ENCODE measurements at places on chromosomes 5 and 9.
A peak's percentile ranks its signal among the peaks of the same experiment; 100 is the strongest.

DNA sequence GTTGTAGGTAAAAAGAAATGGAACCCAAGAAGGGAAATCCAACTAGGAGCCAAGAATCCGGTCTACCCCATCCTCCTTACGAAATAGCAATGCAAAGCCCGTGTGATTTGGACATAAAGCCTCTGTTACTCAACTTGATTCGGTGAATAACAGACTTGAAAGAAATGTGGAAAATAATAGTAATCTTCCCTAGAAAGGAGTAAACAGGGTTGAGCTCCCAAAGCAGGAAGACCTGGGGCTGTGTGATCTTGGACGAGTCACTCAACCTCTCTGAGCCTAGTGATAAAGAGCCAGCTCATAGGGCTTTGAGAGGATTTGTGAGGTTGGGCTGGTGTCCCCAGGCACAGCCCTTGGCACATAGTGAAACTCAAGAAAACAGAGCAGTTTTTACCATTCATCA lies 42.7 kb upstream of the IL17B start:
- DNase-seq = no peak

DNA sequence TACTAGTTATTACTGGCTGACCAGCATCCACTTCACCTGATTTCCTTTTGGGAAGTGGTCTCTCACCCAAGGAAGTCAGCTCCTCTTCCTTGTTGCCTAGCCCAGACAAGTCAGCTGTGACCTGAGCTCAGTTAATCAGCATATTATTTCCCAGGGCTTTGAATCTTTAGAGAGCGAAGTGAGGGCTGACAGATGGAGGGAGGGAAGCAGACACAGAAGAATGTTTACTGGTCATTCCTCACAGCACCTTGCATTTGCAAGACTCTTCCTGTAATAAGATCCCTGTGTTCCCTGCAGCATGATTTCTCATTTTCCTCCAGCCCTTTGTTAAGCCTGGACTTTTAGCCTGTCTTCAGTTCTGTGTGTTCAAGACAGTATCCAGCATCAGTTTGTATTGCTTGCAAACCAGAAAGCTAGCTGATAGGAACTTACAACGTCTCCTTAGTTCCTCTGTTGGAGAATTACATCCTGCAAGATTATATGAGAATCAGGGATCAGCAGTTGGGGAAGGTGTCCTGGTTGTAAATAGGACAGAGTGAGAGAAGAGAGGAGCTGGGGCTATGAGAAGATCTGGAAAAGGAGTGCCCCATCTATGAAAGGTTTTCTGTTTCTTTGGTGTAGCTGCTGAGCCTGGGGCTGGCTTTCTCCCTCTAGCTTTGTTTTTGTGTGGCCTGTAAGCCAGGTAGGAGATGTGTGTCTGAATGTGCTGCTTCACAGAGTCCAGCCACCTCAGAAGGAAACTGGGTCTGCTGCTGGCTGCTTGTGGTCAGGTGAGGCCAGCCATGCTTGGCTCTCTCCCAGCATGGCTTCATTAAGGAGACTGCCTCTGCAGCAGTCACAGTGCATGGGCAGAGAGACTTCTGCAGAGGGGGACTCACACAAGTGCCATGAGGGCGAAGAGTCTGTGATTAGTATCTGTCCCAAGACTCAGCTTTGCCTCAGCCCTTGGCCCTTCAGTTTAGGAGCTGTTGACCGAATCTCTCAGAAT lies 50.3 kb downstream of the MAN2A1 start:
- no peak for DNase-seq

DNA sequence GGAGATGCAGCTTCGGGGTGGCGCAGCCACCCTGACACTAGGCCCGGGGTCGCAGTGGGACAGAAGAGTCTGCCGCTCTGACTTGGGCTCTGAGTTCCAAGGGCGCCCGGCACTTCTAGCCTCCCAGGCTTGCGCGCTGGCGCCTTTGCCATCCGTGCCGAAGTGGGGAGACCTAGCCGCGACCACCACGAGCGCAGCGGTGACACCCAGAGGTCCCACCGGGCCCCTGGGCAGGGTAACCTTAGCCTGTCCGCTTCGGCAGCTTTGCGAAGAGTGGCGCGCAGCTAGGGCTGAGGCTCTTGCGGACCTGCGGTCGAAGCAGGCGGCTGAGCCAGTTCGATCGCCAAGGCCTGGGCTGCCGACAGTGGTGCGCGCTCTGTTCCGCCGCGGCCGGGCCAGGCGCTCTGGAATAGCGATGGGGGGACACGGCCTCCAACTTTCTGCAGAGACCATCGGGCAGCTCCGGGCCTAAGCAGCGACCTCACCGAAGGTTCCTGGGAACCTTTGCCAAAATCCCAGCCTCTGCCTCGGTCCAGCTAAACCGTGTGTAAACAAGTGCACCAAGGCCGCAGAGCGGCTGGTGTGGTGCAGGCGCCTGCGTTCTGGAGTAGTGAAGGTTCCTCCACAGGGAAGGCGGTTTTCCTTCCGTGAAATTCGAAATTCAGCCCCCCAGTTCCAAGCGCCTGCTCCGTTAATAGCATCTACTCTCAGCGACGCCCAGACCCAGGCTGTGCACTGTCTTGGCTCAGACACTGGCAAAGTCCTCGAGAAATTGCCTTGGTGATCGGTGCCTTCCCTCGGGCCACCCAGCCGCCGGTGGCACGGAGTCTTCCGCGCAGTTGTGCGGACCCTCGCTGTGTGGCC lies 7.4 kb downstream of the TLX3 start:
- no peak for DNase-seq

DNA sequence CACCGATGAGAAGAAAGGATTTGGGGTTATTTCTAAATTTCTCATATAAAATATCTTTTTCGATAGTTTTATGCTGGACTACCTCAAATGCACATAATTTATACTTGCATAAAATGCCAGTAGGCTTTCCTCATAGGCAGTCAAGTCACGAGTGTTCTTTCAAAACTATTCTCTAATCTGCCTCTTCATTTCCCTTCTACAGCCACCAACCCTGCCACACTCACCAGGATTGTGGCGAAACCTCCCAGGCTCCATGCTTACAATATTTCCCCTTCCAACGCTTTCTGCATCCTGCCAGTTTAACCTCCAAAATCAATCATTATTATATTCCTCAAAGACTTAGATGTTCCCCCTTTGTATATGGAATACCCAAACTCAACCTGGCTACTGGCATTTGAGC lies 65.4 kb downstream of the FRMD3 start:
- DNase-seq = no peak

- no peak for DNase-seq
Measured at GRCh38 chr5:31401691-31402090, 130.2 kb downstream of the DROSHA start.

DNA sequence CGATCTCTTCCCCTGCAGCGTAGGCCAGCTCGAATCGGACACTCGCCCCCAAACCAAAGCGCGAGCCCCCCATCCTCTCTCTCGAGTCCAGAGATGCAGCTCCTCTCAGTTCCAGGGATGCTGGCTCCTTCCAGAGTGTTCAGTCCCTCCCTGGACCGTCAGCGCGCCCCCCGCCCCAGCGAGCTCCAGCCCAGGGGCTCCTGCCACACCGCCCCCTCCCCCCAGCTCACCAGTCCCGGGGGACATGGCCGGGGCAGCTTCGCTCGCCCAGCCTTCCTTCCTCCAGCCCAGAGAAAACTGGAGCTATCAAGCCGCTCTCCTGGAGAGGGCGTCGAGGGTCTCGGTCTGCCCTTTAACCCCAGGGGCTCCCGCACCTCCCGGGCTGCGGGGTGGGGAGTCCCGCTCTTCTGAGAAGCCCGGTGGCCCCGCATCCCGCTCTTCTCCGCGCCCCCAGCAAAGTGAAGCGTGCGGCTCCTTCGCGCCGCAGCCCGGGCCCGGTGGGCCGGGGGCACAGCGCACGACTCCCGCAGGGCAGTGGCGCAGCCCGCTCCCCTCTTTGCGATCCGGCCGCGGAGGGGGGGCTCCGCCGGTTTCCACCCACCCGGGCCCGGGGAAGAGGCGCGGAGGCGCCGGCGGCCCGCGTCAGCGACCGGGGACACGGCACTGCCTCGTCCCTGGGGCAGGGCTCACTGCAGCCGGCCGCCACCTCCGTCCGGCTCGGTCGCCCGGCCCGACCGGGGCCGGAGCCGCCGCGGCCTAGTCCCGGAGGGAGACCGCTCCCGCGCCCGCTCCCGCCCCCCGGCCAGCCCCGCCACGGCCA lies 587 bp downstream of the MIER3 start:
- peak; percentile 24 for DNase-seq

- no peak for DNase-seq
Measured at GRCh38 chr5:127076315-127077129, 3.2 kb upstream of the C5orf63 start.

DNA sequence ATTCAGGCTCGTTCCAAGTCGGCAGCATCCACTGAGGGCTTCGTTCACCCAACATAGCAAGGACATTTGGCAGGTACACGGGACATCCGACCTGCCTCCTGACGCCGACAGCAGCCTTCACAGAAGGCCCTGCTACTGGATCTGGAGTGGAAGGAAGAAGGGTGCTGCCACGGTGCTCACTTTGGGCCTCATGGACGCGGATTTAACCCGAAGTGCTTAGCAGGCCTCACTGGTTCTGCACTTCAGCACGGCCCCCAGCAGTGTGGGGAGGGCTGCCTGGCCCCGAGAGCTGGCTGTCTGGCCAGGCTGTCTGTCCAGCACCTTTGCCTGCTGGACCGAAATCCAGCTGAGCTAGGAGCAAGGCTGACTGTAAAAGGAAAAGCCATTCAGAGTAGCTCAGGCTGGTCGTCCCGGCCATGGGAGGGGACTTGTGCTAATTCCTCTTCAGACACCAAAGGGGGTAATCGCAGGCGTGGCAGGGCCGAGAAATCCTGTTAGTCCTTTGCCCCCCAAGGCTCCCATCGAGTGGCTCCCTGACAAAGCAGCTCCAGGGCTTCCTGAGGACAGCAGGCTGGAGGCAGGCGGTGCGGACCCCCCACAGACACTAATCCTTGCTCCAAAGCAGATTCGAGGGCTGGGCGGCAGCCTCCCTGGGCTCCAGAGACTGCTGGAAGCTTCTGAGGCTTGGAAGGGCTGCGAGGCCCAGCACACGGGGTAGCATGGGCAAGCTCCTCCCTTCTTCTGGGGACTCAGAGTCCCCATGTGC lies 11.1 kb upstream of the RXRA start:
- DNase-seq = no peak

GRCh38 chr5:74643111-74643562 lies 2.6 kb upstream of the ENC1 start:
- DNase-seq = no peak

DNA sequence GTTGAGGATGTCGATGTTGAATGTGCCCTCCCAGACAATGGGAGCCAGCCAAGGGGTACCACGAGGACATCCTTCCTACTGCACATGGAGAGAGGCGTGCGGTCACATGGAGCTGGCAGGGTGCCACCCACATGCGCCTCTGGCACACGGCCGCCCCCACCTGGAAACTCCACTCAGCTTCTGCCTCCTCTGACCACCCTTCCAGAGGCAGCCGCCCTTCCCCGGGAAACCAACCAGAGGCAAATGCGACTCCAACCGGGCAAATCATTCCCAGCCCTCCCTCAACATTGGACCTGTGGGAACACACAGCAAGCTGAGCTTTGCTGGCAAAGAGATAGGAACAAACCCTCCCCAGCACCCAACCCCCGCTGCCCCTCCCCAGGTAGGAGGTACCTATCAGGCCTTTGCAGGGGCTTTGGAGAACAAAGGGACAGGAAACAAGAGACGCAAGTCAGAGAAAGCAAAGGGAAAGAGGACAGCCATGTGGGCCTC lies 17.5 kb downstream of the ABO start:
- no peak for DNase-seq

DNA sequence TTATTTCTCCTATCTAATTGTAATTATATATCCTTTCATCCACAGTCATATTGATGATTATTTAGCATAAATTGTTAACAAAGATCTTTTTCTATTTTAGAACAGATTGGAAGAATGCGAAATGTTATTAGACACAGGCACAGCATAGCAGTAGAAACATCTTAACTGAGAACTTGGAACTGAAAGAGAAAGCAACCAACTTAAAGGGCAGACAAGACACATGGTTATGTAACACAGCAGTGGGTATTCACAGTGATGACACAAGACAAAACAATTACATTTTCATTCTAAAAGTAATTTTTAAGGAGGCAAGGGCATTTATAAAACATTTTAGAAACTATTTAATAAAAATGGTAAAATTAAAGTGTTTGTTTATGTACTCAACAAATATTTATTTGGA lies 57.7 kb upstream of the MEF2C start:
- no peak for DNase-seq

DNA sequence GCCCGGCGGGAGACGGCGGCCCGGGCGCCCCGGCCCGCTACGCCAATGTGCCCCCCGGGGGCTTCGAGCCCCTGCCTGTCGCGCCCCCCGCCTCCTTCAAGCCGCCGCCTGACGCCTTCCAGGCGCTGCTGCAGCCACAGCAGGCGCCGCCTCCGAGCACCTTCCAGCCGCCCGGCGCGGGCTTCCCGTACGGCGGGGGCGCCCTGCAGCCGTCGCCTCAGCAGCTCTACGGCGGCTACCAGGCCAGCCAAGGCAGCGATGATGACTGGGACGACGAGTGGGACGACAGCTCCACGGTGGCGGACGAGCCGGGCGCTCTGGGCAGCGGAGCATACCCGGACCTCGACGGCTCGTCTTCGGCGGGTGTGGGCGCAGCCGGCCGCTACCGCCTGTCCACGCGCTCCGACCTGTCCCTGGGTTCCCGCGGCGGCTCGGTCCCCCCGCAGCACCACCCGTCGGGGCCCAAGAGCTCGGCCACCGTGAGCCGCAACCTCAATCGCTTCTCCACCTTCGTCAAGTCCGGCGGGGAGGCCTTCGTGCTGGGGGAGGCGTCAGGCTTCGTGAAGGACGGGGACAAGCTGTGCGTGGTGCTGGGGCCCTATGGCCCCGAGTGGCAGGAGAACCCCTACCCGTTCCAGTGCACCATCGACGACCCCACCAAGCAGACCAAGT lies 723 bp downstream of the SNX18 start:
- peak; percentile 64 for DNase-seq

- DNase-seq = no peak
Measured at GRCh38 chr5:91024206-91024605, 358.9 kb downstream of the ARRDC3 start.

DNA sequence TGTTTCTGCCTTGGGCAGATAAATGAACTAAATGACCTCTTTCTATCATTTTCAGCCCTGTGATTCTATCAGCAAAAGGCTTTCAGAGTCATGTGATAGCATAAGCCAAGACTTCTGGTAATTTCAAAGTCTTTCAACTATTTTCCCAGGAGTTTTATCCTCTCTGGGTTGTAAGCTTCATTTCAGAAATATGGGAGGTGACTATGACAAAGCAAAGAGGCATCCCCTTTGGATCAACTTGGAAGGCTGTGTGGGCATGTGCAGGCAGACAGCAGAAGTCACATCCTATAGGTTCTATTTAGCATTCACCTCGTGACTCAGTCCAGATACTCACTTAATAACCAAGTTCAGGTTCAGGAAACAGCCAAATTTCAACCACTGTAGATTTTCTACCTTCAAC lies 149.0 kb upstream of the FST start:
- DNase-seq = no peak

DNA sequence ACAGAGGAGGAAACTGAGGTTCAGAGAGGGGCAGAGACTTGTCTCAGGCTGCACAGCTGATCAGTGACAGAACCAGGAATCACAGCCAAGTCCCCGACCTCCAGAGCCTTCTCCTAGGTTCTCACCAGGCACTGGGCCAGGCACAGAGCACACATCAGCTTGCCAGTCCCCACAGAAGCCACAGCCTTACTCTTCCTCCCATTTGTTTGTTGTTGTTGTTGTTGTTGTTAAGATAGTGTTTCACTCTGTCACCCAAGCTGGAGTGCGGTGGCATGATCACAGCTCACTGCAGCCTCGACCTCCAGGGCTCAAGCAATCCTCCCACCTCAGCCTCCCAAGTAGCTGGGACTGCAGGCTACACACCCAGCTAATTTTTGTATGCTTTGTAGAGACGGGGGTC lies 41.4 kb downstream of the NAIF1 start:
- peak; percentile 35 for DNase-seq

Measured in activated CD4-positive, alpha-beta T cell treated with anti-CD3 and anti-CD28 coated beads, Interleukin-10, Interleukin-2, amounts not matched to agents 100 ng/mL and 50 ng/mL, durations not matched to agents 16 hours and 8 hours (primary cell).